ENCODE measurements at places on chromosomes 5 and 9.
A peak's percentile ranks its signal among the peaks of the same experiment; 100 is the strongest.

DNA sequence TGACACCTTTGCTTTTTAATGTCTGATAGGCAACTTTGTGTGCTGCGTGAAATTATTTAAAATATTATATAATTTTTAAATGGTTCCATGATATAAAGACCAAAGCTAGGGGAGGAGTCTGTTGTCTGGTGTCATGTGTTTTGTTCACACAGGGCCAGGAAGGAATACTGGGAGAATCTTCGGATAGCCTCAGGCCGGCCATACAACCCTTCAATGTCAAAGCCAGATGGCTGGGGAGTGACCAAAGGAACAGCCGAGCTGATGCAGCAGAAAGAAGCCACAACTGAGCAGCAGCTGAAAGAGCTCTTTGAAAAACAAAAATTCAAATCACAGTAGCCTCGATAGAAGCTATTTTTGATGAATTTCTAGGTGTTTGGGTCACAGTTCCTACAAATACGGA lies 19.2 kb downstream of the BHMT start:
- no peak for DNase-seq

DNA sequence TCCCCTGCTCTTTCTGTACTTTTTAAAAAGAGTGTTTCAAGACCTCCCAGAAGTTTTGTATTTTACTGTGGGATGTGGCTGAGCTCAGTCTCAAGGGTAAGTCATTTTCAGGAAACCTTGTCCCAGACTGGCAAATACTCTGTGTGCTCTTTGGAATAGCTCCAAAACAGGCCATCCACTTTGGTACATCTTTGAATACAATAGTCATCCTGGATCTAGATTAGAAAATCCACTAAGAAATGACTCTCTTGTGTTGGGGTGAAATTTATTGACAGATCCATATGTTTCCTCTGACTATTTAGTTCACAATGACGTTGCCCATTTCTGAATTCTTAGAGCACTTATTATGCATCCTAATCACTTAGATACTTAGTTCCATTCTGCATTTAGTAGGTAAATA lies 95.2 kb downstream of the PLCXD3 start:
- DNase-seq: no peak

DNA sequence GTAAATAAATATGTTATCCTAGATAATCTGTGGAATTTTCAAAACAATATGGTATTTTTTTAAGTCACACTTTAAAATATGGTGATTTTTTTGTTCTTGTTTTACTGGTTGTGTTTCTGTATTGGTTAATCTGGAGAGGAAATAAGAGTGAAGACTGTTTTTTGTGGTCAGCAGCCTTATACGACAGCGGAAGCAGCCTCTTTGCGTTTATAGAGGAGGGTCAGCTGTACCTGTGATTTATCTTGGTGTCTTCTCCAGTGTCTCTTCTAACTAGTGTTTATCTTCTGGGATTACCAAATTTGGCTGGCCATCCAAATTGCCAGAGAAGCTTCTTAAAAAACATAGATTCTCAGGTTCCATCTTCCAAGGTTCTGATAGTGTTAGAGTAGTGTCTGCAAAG lies 58.7 kb downstream of the ICE1 start:
- no peak for DNase-seq

GRCh38 chr5:158289967-158290366 lies 431.0 kb upstream of the CLINT1 start:
- no peak for DNase-seq

GRCh38 chr5:38187532-38187931 lies 70.8 kb upstream of the EGFLAM start:
- peak; percentile 60 for DNase-seq

DNA sequence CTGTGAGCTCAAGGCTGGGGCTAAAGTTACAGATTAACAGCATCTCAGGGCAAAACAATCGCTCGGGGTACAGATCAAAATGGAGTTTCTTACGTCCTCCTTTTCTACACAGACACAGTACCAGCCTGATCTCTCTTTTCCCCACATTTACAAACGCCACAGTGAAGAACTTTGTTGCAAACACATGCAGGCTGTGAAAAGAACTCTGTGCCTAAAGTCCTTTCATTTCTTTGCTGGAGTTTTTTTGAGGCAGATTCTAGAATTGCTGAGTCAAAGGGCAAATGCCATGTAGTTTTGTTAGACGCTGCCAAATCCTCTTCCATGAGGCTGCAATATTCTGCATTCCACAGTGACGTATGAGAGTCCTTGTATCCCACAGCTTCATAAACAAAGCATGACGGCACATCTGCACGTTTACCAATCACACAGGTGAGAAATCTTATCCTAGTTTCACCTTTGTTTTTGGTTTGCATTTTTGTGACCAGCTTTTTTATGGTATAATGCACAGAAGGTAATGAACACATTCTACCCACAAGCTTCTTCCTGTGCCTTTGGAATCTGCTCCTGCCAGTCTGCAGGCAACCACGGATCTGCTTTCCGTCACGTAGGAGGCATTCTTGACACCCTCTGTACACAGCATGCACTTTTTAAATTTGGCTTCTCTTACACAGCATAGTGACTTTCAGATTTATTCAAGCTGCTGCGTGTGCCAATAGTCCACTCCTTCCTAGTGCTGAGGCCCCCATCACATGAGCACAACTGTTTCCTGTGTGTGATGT lies 44.6 kb upstream of the LPCAT1 start:
- peak; percentile 87 for DNase-seq

DNA sequence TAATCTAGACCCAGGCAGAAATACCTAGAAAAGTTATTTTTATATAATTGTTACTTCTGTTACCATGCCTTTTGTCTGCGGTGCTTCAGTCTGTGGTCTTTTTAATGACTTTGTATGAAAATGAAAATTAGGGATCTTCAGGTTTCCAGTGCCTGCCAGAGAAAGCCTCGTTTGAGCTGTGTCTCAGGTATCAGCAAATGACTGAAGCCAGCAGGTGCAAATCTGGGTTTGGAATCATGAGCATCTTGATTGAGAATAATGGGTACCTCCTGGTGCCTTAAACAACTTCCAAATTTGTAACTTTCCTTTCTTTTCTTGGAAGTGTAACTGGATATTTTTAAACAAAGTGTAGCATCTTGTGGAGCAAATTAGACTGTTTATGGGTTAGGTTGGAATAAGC lies 4.3 kb downstream of the ZBTB34 start:
- DNase-seq: no peak

- peak; percentile 58 for DNase-seq
Measured at GRCh38 chr5:159189310-159189709, 20.0 kb downstream of the RNF145 start.

DNA sequence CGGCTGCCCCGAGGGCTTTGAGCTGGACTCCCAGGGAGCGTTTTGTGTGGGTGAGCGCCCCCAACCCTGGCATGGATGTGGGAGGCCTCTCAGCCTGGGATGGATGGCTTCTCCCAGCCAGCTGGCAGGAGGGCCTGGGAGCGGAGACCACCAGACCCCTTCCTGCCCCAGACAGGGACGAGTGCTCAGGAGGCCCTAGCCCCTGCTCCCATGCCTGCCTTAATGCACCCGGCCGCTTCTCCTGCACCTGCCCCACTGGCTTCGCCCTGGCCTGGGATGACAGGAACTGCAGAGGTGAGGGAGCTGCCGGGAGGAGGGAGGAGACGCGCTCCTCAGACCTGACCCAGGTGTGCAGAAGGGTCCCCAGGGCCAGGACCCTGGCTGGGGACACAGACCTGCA lies 17.4 kb upstream of the ASS1 start:
- DNase-seq: no peak

GRCh38 chr5:128015978-128016377 lies 67.6 kb upstream of the SLC12A2 start:
- DNase-seq: no peak

DNA sequence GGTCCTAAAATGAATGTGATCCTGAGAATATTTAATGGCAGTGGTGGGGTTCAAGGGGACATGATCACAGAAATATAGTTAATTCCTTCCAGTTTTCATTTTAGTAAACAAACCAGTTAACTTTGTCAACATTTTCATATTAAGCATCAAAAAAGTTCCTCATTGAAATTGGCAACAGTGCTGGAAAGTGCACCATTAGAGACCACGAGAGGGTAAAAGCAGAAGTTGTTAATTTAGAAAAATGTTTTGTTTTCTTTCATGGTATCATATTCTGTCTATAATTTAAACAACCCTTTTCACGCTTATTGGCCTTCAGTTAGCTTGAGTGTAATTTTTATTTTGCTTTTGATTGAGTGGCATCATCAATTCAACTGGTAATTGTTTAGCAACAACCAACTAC lies 11.9 kb downstream of the GIN1 start:
- no peak for DNase-seq

- peak; percentile 24 for DNase-seq
Measured at GRCh38 chr5:170809551-170809950, 26.0 kb downstream of the GABRP start.

- no peak for DNase-seq
Measured at GRCh38 chr5:11180890-11181289, 419.9 kb upstream of the DAP start.

GRCh38 chr9:21244836-21245235 lies 5.0 kb upstream of the IFNA14 start:
- DNase-seq: no peak

DNA sequence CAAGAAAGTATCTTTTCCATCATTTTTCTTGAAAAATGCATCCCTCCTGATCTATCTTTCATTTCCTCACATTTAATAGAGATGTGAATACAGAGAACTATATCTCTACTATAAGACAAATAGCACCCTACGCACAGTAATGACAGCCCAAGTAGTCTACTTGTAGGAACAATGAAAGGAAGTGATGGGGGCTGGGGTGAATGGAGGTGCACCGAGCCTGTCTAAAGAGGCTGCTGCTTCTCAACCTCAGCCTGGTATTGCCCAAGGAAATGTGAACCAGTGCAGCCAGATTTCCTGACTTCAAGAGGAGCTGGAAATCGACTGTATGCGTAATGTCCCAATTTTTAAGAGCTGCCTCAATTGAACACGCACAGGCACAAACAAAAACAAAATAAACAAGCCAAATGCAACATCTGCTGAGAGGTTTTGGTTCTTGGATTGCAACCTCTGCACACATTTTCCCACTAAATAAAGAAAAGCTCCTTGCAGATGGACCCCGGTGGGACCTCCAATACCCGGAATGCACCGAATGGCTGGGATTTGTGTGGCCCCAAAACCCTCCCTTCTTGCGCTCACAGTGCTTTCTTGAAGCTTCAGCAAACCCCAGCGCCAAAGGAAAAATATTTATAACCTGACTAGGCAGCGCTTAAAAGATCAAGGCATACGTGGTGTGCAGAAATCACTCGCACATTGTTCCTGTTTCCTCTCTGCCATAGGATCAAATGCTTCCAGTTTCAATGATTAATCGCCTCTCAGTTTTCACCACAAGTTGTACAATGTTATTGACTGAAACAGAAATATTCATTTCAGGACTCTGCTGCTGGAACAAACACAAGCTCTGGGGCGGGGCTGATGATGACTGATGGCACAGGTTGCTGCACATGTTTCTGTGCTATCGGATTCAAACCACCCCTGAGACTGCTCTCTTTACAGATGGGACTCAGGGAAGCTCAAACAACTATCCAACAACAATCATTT lies 68.3 kb downstream of the KCNIP1 start:
- no peak for DNase-seq

GRCh38 chr9:135329571-135330306 lies 149.8 kb upstream of the PPP1R26 start:
- peak; percentile 59 for DNase-seq

GRCh38 chr5:27011274-27011673 lies 27.1 kb downstream of the CDH9 start:
- DNase-seq: no peak

GRCh38 chr5:68460147-68460798 lies 244.7 kb downstream of the PIK3R1 start:
- peak; percentile 39 for DNase-seq

- DNase-seq: no peak
Measured at GRCh38 chr5:150146235-150146634, 9.4 kb downstream of the PDGFRB start.

DNA sequence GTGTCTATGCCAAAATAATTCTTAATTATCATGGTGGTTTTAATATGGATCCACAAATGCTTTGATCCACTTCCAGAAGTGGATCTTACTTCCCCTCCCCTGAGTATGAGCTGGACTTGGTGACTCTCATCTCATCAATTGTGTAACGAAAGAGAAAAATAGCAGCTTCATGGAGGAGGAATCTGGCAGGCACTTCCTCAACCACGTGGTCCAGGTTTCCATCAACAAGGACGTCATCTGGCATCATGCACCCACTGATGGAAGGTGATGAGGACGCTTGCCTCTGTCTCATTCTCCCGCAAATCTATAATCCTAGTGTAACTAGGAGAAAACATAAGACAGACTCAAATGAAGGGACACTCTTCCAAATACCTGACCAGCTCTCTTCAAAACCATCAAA lies 54.6 kb upstream of the S1PR3 start:
- DNase-seq: no peak

DNA sequence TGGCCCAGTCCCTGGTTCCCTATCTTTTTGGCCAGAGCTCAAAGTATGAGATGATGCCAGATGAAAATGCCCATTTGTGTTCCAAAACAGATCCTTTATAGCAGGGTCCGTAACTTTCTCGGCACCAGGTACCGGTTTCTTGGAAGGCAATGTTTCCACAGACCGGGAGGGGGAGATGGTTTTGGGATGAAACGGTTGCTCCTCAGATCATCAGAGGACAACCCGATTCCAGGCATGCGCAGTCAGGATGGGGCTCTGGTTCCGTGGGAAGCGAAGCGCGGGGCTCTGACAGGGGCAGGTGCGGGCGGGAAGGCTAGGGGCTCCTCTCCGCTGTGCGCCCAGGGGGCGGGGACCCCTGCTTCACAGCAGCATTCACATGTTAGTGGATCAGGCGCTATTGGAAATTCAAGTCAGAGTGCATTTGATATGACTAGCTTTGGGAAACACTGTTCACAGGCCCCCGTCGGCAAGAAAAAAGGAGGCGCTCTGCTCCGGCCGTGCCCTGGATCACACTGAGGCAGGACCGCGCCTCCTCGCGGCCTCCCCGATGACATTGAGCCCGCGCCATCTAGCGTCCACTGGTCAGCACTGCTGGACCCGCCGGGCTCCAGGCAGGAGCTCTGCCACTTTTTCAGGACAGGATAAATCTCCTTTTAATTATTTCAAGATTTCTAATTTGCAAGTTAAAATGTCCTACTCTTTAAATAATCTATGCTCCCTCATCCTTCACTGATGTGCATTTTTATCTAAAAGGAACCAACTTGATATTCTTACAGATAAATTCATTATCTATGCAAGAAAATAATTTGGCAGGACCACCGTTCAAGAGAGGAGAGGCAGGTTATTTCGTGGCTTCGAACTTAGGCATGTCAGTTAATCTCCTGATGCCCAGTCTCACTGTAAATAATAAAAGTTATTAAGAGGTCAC lies 190.0 kb downstream of the FANCC start:
- peak; percentile 63 for DNase-seq

Measured in NCI-H2029 (cell line).